ENCODE measurements at places on chromosomes 3 and 15.

GRCh38 chr3:109728861-109729494, 391.6 kb upstream of the DPPA4 start:
- no peak for DNase-seq

GRCh38 chr3:27387625-27388024, 18.4 kb upstream of the NEK10 start:
- DNase-seq = no peak

DNA sequence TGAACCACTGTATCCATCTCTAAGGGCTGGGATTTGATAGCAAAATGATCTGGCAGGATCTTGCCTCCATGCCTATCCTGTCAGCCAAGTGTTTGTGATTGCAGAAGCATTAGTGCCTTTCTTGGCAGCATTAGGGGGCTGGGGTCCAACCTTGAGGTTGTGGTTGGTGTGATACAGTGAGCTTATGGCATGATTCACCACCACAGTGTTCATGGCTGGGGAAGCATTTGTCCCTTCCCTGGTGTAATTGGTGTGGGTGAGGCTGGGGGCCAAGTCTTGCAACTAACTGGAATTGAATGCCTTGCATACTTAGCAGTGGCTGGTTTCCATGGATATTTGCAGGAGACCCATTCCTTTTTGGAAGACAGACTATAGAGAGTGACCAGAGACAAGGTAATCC, 271.0 kb upstream of the TBL1XR1 start:
- no peak for DNase-seq

DNA sequence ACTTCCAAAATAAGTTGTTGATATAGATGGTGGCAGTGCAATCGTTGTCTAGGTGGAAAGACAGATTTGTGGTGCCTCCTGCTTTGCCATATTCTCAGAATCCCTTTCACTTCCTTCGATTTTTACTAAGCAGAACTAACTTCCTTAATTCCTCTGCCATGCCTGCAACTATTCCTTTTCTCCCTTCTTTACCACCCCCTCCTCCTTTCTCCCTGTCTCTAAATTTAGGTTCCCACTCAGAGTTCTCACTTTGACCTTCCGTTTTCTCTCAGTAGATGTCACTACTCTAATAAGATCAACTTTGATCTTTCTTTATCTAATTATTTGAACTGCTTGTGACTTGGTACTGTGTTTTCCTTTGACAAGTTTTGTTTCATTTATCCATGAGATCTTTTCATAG, 351.2 kb downstream of the LPP start:
- peak; percentile 16 for DNase-seq

- DNase-seq = no peak
These were observed 4.9 kb downstream of the IL17RD start for GRCh38 chr3:57160076-57160764.

DNA sequence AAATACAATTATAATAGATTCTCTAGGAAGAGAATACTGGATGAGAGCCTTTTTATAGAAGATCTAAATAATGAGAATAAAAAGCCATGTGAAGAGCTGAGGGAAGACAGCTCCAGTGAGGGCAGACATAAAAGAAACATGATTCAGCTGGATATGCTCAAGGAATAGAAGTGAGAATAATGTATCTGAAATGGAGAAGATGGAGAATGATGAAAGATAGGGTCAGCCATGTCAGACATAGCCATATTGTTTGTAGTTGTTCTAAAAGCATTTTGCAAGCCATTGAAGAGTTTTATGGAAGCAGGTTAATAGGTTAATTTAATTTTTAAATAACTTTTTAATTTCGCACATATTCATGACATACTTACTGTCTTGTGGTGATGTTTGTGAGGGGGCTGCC, 713.5 kb upstream of the ARPP21 start:
- no peak for DNase-seq

DNA sequence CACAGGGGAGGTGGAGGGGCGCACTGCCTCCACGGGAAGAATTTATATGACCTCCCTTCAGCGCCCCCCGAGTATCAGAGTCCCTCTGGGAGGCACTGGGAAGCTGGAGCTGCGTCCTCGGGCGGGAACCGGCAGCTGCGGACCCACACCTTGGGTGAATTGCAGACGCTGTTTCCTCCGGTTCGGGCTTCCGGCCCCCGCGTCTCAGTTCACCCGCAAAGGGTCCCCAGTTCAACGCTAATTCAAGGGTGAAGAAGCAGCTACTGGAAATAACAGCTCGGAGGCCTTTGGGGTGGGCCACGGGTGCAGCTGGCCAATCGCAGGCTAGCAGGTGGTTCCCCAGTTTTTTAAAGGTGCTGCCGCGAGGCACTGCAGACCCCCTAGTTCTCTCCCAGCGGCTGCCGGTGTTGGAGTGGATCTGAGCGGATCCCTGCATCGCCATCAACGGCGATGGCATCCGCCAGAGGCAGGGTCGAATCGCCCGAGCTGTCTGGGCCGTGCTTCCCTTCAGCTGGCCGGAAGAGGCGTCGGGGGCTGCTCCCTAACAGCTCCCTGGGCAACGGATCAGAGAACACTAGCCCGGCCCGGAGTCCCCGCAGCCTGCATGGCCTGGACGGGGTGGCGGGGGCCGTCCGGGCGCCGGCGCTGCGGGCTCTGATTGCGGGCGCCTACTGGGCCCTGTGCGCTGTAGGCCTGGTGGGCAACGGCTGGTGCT, 19.4 kb upstream of the ADAMTS7 start:
- DNase-seq = no peak

DNA sequence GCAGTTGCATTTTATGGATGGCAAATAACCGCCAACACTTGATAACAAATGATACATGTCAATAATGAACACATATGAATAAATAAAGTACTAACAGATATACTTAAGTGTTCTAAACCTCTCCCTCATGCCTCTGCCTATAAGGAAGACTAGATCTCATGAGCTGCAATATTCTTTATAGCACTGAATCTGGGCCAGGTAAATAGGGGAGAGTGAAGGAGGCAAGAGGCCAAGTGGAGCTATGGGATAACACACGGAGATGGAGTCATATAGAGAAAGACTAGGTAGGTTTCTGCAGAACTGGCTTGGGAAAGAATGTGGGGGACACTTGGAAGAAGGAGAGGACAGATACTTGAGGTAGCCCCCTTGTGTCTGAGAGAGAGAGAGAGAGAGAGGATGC, 354.2 kb upstream of the CFAP20DC start:
- no peak for DNase-seq

DNA sequence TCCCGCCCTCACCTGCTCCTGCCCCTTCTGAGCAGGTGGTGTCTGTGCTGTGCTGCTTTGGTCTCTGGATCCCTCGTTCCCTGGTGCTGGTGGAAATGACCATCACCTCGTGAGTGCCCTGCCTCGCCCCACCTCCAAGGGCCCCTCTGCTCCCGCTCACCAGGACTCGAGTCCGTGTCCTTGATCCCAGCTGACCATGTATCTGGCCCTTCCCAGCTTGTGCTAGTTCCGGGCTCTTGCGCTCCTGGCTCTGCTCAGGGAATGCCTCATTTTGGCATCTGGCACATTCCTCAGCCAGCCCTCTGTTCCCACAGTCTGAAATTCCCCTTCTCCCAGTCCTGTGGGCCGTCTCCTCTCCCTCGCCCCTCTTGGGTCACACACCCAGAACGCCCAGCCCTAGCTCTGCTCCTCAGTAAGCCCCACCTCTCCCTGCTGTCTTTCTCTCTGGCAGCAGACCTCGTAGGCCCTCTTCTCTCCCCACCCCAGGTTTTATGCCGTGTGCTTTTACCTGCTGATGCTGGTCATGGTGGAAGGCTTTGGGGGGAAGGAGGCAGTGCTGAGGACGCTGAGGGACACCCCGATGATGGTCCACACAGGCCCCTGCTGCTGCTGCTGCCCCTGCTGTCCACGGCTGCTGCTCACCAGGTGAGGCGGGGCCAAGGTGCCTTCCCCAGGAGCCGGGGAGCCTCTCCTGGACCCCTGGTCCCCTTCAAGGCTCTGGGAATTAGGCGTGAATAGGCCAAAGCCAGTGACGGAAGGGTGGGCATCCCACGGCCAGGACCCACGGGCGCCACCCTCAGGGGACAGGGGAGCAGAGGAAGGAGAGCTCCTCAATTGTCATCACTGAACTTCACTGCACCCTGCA, 11.5 kb downstream of the SLC51A start:
- no peak for DNase-seq

DNA sequence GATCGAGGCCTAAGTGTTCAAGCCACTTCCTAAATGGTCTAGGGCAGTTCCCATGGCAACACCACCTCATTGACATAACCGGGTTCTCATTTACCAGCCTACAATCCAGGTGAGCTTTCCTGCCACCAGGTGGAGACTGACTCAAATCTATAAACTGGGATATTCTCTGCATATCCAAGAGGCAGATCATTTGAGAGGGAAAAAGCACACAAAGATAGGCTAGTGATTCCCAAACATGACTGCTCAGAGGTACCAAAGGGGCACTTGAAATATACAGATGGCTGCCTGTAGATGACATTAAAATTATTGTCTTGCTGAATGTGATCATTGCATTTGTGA, 141.3 kb upstream of the PROK2 start:
- DNase-seq = no peak

DNA sequence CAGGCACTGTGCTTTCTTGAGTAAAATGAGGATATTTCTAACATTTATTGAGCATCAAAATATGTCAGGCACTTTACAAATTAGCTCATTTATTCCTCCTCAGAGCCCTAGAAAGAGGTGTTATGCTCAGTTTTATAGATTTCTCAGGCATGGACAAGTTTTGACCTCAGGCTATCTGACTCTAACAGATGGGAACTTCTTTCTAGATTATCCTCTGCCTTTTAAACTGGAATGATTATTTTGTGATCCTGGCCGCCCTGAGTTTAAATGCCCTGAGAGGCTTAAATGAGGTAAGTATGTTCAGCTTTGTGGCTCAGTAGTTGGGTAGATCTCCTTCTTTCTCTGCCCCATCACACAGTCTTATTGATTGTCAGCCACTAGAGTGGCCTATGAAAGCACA, 32.3 kb upstream of the ATP1B3 start:
- no peak for DNase-seq

GRCh38 chr3:86934851-86935250, 56.1 kb downstream of the VGLL3 start:
- DNase-seq = no peak

GRCh38 chr3:29497282-29497681, 216.4 kb downstream of the RBMS3 start:
- DNase-seq = no peak

Measured in CD14-positive monocyte (primary cell).